ENCODE measurements at places on chromosomes 4 and X. TPM values are rescaled to one million over a fixed set of nuclear protein-coding genes. Genes with fewer than 3 reads are reported as not detected.
A peak's percentile ranks its signal among the peaks of the same experiment; 100 is the strongest.

- DNase-seq = no peak
Measured at GRCh38 chrX:74085642-74086236, 218.2 kb upstream of the ZCCHC13 start.

FRMD7 gene
- not detected for total RNA-seq

VCX gene
- total RNA-seq = not detected

DNA sequence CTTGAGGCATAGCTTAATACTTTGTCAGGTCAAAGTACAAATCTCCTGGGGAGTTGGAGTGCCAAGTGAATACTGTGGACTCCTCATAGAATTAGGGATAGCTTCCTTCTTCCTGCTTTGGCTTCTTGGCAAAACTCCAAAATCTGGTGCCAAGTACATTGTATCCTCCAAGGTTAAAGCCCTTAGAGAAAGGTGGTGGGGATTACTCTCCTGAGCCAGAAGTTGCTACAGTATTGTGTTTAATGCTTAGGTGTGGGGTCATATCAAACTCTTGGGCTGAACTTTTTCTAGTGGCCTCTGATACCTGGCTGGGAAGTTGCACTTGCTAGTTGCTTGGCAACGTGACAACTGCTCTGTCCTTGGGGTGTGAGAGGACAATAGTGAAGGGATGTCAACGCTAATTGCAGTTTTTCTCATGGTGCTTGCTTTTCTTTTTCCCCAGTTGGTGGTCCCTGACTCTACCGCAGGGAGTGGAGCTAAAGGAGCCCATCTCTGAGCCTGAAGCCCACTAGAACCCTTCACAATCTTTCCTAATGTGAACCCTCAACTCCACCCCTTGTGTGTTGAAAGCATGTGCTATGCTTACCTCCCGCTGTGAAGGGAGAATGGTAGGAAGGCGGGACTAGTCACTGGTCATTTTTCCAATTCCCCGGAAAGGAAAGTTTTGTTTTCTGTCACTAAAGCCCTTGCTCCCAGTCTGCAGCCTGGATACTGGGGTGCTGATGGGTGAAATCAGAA is 35.5 kb downstream of the DLG3 start:
- no peak for DNase-seq

DCLK2 gene
- 0.10 TPM for total RNA-seq

SOWAHB gene
- 0.03 TPM for total RNA-seq

- no peak for DNase-seq
Measured at GRCh38 chr4:168558599-168558998, 61.7 kb downstream of the PALLD start.

DNA sequence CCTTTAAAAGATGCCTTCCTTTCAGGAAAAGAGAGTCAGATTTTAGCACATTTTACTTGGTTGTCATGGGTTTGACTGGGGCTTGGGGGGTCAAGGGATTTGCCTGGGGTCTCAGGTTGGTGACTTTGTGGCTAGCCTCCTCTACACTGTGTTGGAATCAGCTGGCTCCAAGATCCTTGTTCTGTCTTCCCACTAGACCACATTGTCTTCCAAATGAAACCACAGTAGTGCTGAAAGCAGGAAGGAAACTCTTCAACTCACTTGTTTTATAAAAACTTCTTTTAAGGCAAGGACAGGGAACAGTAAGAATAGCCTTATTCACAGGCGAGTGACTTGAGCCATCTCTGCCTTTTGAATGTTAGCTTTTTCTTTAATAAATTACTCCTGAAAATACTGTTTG is 37.0 kb upstream of the OTUD4 start:
- no peak for DNase-seq

XKRX gene
- total RNA-seq = 0.14 TPM

DNA sequence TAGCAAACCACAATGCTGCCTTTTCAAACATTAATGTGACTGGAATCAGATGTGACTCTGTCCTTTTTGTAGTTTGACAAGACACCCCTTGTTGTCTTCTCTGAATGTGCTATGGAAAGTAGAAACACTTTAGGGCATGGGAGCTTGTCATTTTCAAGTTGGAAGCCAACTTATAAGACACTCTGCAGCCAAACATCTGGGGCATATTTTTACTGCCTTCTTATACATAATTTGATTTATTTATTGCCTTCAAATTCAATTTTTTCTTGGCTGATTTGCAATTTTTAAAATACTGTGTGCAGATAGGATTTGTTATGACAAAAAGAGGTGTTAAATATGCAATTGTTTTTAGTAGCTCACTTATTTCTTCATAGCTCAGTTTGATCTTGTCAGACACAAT is 1002.0 kb upstream of the PCDH7 start:
- no peak for DNase-seq

DNA sequence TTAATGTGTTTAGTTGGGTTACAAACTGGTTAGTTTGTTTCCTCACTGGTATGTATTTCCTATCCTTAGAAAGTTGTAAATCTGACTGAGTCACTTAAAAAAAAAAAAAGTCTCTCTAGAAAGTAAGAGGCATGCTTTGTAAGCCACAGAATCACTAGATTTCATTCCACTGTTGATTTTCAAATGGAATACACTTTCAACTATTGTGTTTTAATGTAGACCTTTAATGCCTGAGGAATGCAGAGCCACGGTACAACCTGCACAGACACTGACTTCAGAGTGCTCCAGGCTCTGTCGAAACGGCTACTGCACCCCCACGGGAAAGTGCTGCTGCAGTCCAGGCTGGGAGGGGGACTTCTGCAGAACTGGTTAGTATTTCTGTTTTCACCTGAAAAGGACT is 88.6 kb downstream of the HHIP start:
- DNase-seq = peak; percentile 92

PRRG1 gene
- total RNA-seq = 12.6 TPM

All from foreskin keratinocyte (primary cell).